ENCODE measurements at places on chromosomes 4 and X. TPM values are rescaled to one million over a fixed set of nuclear protein-coding genes. Genes with fewer than 3 reads are reported as not detected.

The PAK3 gene
- polyA plus RNA-seq: 0.84 TPM

The GRPR gene
- not detected for polyA plus RNA-seq

The DDX53 gene
- not detected for polyA plus RNA-seq

The TEX13B gene
- not detected for polyA plus RNA-seq

The PPEF1 gene
- not detected for polyA plus RNA-seq

The C4orf54 gene
- not detected for polyA plus RNA-seq

The CLGN gene
- not detected for polyA plus RNA-seq

The F11 gene
- not detected for polyA plus RNA-seq

The NAA11 gene
- polyA plus RNA-seq: not detected

DNA sequence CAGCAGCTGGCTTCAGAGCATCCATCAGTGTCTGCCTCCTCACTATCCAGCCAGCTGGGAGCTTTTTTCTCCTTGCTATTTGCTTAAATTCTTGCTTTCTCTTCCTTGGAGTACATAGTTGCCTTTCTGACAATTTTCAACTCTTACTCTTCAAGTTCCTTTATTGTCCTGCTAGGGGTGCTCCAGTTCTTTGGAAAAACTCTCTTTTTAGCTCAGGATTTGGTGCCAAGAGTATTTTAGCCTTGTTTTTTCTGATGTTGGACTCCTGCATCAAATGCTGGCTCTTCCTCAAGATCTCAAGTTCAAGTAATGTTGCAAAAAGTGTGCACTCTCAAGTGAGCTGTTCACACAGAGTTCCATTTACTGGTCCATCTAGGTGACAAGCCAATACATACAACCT, 126.4 kb downstream of the KDR start:
- no peak for DNase-seq

DNA sequence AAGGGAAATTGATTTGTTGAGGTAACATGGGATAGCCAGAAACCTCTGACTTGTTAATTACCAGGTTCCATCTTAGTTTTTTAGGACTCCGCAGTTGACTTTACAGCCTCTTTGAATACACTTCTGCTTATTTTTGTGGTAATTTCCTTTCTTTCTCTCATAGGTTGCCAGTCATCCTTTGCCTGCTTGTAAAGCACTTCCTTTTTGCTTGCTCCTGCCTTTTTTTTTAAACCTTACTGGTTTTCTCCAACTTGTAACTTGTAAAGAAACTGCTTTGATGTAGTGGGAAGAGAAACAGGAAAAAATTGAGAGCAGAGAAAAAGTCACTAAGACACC, 2.6 kb downstream of the PGK1 start:
- no peak for DNase-seq

- DNase-seq: no peak
Measured at GRCh38 chr4:119692001-119692400, 63.4 kb upstream of the PDE5A start.

DNA sequence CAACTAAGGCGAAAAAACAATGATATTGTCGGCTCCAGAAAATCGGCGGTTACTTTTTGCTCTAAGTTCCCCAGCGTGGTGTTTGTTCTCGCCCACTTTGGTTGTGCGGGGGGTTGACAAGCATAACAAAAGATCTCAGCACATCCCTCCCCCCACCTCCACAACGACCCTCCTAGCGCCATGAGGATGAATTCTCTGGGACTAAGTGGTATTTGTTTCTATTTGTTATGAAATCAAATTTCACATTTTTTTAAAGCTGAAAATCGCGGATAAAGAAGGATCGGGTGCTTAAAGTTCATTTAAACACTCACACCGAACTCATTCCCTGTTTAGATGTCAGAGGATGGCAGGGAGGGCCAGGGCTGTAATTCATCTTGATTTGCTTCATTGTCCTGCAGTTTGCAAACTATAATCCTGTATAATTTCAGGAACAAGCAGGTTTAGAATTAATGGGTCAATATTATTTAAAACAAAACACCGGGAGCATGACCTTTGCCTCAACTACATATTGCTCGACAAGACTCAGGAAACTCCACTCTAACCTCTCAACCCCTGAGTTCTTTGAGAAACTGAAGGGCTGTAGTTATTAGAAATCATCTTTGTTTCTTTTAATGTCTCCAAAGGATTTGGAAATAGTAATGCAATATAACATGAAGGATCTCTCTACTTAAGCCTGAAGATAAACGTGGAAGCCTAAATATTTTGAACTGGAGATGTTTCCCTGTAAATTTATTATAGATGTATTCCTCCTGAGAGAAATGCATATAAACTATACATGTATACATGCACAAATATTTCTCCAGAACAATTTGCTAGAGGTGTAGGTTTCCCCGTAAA, 6.4 kb downstream of the PITX2 start:
- no peak for DNase-seq

GRCh38 chr4:84985952-84986351, 19.5 kb upstream of the WDFY3 start:
- DNase-seq: no peak

DNA sequence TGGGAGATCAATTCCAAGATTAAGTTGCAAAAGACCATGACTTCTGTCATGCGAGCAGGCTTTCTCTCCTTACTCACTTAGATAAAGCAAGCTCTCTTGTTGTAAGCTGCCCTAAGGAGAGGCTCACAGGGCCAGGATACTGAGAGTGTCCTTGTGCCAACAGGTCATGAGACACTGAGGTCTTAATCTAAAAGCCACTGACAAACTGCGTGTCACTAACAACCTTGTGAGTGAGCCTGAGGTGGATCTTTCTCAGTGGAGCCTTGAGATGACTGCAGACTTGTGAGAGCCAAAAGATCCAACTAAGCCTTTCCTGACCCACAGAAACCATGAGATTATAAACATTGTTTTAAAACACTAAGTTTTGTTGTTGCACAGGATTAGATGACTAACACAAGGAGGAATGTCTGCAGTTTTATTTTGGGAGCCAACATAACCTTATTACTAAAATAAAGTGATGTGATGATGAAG, 170.5 kb downstream of the SLC39A8 start:
- DNase-seq: no peak

GRCh38 chr4:15374656-15375055, 53.2 kb upstream of the C1QTNF7 start:
- no peak for DNase-seq

DNA sequence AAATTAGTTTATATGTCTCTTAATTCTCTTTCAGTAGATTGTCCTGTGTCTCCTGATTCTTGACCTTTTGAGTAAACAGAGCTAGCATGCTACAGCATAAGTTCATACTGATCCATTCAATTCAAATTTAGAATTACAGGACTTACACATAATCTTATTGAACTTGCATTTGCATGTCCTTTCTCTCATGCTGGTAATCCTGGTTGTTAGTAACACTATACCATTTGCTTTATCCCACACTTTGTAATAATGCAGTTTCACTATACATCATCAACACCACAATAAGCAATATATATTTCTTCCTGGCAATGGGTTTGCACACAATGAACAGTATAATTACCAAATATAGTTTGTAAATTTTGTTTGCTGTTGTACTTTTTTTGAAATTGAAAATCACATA, 937.2 kb upstream of the GRID2 start:
- no peak for DNase-seq

DNA sequence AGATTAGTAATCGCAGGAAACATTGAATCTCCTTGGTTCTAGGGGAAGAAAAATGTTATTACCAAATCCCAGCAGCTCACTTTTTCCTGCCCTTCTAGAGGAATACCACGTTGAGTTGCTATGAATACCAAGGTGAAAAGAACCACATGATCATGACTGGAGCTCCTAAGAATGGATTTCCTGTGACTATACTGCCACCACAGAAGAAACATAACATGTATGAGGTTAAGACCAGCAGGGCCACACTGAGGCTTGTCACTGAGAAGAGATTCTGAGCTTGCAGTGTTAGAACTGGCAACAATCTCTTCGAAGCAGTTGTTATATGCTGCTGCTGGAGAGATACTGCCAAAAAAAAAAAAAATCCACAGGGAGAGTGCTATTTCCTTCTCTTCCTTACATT, 1235.3 kb downstream of the FSTL5 start:
- no peak for DNase-seq

GRCh38 chr4:183591301-183591700, 67.7 kb downstream of the RWDD4 start:
- no peak for DNase-seq

DNA sequence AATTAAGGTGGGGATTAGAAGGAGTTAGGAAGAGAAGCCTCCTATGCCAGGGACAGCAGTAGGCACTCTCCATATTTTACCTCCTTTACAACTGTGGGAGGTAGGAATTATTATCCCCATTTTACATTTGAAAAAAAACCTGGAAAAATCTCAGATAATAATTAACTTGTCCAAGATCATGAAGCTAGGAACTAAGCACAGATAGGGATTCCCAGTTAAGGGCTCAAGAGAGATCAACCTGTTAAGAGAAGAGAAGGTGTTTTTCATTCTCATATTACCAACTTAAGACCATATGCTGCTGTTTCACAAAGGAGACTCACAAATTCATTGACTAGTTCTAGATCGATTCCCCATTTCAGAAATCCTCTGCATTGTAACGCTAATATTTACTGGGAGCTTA, 16.1 kb upstream of the FAM47E start:
- DNase-seq: no peak

- DNase-seq: no peak
Measured at GRCh38 chr4:83261307-83261706, 23.3 kb downstream of the COQ2 start.

DNA sequence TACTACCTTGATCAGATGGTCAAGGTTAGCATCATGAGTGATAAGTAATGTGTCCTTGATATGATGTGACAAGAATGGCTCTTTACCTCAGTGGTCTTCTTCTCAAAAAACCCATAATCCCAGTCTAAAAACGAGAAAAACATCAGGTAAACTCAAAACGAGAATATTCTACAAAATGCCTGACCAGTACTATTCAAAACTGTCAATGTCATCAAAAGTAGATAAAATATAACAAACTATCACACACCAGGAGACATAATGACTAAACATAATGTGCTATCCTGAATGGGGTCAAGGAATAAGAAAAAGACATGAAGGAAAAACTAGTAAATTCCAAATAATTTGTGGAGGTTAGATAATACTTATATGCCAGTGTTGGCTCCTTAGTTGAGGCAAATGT, 85.2 kb upstream of the PDHA2 start:
- no peak for DNase-seq

DNA sequence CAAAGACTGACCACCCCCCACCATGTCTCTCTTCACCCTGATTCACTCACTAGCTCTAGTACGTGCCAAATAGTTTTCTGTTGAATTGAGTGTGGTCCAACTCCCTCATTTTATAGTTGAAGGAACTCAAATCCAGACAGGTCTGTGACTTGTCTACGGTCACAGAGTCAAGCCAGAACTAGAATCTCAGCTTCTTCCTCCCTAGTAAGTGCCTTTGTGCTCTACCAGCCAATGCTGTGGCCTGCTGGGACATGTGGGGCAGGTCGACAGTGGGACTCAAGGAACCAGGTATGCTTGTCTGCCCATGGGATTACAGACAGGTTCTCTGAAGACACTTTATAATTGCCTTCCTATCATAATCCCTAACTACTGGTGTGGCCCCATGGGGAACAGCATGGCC, 108.6 kb upstream of the CPEB2 start:
- no peak for DNase-seq

GRCh38 chr4:107027379-107027778, 8.7 kb downstream of the DKK2 start:
- DNase-seq: no peak

DNA sequence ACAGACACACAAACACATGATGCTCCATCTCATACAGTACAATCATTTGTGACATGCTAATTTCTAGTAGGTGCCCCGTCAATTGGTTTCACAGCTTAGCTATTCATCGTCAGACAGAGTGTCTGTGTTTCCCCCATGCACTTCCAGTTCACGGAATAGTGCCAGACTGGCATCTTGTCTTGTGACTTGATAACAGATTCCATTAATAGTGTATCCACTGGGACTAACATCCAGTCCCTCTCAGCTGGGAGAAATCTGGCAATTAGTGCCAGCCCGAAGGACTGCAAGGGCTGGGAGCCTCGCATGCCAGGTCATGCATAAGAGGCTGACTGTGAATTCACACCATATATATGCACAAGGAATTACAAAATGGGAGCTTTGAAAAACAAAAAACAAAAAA, 20.2 kb upstream of the GATB start:
- DNase-seq: no peak

DNA sequence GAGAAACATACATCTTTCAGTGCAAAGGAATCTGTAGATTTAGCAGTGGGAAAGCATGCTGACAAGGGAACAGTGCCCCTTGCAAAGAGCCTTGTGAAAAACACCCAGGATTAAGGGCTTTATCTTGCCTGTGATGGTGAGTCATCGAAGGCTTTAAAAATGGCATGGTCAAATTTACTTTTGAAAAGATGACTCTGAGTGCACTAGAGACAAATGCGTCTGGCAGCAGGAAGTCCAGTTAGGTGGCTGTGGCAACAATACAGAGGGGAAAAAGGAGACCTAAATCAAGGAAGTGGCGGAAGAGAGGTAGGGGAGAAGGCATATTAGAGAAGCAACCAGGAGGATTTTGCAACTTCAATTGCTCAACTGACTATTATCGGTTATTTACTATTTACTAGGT, 472.6 kb upstream of the CPEB2 start:
- DNase-seq: no peak

DNA sequence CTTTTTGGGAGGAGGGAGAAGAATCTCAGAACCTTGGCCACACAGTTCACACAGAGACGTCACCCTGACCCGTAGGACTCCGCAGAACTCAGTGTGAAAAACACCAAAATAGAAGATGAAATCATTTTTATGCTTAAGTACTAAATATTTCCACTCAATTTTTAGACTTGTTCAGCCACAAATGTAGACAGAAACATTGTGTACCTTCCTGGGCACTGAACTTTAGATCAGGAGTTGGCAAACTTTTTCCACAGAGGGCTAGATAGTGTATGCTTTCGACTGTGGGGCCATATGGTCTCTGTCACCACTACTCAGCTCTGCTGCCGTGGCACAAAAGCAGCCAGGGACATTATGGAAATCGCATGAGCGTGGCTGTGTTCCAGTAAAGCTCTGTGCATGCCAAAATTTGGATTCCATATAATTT, 61.8 kb upstream of the STOX2 start:
- DNase-seq: no peak

- no peak for DNase-seq
Measured at GRCh38 chr4:74549936-74550335, 105.0 kb downstream of the AREG start.

DNA sequence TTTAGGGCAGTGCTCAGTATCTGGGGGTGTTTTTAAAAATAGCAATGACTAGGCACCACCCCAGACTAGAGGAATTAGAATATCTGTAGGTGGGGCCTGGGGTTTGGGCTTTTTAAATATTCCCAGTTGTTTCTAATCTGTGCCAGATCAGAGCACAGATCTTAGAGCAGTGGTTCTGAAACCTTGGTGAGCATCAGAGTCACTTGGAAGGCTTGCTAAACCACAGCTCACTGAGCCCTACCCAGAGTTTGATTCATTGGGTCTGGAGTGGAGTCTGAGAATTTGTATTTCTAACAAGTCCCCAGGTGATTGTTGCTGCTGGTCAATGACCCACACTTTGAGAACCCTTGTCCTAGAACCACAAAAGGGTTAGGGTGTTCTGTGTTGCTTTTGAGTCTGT, 16.7 kb downstream of the HADH start:
- no peak for DNase-seq

- DNase-seq: no peak
Measured at GRCh38 chr4:15244354-15244753, 183.5 kb upstream of the C1QTNF7 start.

Measured in CD4-positive, CD25-positive, alpha-beta regulatory T cell (primary cell).